Gastroesophageal sphincter (tissue), 4 donors: ENCODE measurements at places on chromosomes 12 and 14.

GRCh38 chr12:77054851-77055250 lies 10.5 kb downstream of the E2F7 start:
- ATAC-seq, result no peak

GRCh38 chr12:5402009-5402935 lies 29.6 kb upstream of the NTF3 start:
- no peak for ATAC-seq

DNA sequence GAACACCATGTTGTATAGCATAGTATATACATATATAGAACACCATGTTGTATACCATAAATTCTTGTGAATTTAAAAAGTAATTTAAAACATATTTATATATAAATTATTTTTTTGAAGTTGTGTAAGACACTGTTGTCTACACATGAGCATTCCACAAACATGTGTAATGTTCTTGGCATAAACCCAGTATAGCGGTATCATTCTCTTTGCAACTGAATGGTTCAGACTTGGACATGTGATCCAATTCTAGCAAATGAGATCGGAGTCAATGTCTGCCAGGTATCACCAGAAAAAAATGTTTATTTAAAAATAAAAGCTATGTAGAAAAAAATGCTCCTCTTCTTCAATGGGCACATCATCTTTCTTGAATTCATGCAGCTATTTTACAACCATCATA lies 33.9 kb downstream of the CEP290 start:
- no peak for ATAC-seq

DNA sequence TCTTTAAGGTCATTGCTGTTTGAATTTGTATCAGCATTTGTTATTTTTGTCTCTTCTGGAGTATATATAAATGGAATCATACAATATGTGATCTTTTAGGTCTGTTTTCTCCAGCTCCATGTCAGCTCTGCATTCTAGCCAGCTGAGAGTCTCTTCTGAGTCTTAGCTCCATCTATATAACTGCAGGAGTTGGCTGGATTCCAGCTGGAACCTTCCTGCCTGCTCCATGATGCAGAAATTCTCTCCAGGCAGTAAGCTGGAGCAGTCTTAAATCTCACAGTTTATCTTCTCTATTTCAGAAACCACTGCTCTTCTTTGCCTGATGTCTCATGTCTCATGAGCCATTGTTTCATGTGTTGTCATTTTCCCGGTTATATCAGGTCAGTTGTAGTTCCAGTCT lies 827.6 kb downstream of the NRXN3 start:
- no peak for ATAC-seq

DNA sequence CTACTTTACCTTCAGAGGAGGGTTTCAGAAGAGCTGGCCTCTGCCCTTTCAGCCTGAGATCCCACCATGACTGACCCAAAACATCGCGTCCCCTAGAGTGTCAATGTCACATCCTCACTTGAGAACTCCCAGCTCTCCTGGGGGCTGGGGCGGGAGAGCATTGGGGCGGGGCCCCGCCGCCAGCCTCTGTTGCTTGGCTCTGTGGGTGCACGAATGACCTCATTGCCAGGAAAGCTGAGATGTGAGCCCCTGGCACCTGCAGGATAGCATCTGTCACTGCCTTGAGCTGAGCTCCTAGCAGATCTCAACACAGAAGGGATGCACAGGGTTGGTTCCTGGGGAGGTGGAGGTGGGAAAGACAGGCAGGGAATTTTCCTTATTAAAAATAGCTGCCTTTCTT lies 20.6 kb upstream of the MYL2 start:
- no peak for ATAC-seq

DNA sequence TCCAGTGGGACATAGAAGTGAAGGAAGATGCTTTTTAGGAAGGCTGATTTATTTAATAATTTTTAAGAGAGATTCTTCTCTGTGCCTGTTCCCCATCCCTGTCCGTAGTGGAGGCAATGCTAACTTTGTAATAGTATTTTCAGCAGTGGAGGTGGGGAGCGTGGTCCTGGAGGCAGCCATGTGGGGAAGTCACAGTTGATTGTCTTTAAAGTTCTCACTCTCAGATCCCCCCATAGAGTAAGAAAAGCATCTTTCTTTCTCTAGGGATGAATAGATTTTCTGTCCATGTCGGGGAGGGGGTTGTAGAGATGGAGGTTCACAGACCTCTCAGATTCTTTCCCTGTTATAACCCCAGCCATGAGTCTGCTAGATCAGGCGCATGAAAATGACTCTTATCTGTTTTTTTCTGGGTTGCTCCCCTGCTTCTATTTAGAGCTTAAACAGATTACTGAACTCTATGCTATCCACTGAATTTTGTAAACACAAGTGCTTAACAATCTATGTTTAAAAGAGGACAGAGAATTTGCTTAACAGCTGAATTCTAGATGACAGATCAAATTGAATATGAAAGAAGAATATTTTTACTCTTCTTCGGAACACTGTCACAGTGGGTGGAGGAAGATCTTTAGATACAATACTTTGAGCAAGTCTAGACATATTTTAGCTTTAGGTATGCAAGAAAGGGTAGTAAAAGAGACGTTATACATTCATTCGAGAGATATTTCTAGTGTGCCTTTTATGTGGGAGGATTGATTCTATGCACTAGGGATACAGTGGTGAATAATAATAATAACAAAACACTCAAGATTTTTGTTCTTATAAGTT lies 25.3 kb downstream of the TMEM117 start:
- ATAC-seq, result no peak

DNA sequence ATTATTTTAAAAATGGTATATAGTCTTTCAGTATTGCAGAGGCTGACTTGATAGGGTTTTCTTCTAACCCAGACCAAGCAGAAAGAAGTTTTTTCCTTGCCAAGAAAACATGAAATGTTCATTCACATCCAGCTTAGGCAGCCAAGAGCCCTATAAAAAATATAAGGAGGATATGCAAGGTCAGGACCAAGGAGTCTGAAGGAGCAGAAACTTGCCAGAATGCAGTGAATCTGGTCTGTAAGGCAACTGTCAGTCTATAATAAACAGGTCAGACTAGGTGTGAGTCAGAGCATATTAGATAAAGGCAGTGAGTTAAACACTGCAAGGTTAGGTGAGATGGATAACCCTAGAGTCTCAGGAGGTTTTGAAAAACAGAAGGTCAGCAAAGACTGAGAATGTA lies 645.5 kb downstream of the C12orf50 start:
- no peak for ATAC-seq

GRCh38 chr14:30227876-30228275 lies 300.2 kb upstream of the PRKD1 start:
- peak; percentile 58 for ATAC-seq

DNA sequence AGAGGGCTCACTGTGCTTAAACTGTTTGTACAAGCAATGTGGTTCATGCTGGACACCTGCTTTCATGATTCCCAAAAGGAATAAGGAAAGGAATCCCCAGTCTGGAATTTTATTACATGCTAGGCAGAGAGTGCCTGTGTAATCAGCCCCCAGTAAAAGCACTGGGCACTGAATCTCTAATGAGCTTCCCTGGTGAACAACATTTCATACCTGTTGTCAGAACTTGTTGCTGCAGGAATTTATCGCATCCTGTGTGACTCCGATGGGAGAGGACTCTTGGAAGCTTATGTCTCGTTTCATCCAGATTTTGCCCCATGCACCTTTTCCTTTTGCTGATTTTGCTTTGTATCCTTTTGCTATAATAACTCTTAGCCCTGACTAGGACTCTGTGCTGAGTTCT lies 190.2 kb upstream of the HMGA2 start:
- no peak for ATAC-seq
